Frontal cortex (tissue), 4 donors: ENCODE measurements at places on chromosomes 3 and 15.

DNA sequence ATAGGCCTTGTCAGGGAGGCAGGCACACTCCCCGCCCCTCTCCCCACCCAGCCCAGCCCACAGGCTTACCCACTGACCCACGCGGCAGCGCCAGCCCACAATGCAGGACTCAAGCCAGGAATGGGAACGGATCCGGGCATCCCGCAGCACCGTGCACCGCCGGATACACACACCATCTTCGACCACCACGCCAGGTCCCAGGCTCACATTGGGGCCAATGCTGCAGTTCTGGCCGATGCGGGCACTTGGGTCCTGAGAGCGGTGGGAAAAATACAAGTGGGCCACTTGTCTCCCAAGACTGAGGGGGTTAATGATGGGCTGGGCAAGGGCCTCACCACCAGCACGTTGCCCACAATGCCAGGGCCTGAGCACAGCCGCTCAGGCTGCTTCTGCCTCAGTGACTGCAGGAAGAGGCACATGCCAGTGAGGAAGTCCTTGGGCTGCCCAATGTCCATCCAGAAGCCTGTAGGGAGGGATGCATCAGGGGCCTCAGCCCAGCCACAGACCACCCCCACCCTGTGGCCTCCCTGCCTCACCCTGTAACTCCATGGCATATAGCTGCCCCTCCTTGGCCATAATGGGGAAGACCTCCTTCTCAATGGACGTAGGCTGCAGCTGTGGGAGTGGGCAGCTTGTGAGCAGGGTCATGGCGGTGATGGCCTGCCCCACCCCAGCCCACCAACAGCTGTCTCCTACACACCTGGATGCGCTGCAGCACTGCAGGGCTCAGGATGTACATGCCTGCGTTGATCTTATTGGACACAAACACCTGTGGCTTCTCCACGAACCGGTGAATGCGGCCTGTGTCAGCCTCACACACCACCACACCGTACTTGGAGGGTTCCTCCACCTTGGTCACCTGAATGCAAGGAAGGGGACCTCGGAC, 1.6 kb downstream of the GMPPB start:
- DNase-seq = peak; percentile 12

GRCh38 chr3:54157860-54158259, 35.5 kb downstream of the CACNA2D3 start:
- DNase-seq = no peak

DNA sequence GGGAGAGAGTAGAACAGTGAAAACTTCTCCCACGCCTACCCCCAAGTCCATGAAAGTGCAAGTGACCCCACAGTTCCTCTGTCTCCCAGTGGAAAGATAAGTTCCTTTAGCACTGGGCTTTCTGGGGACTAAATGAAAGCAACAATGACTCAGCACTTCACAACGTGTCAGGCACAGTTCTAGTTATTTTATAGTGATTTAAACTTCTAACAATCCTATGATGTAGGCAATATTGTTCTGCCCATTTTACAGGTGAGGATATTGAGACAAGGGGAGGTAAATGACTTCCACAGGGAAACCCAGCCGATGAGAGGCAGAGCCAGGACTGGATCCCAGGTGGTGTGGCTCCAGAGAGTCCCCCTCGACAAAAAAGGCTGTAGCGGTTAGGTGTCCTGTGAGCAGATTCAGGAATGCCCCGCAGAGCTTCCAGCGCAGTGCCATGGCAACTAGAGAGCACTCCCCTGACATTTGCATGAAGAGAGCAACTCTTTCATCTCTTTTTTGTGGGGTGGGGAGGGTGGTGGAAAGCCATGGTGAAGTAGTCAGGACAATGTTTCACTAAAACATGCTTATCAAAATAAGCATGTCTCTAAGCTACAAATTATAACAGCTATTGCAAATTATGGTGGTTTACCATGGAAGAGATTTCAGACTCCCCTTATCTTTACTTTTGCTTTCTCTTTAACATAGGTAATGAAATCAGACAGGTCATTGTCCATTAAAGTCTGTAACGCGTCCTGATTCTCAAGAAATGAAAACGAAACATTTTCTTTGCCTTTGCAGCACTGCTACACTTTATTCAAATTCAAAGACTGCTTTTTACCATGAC, 62.1 kb downstream of the NR2F2 start:
- no peak for DNase-seq

DNA sequence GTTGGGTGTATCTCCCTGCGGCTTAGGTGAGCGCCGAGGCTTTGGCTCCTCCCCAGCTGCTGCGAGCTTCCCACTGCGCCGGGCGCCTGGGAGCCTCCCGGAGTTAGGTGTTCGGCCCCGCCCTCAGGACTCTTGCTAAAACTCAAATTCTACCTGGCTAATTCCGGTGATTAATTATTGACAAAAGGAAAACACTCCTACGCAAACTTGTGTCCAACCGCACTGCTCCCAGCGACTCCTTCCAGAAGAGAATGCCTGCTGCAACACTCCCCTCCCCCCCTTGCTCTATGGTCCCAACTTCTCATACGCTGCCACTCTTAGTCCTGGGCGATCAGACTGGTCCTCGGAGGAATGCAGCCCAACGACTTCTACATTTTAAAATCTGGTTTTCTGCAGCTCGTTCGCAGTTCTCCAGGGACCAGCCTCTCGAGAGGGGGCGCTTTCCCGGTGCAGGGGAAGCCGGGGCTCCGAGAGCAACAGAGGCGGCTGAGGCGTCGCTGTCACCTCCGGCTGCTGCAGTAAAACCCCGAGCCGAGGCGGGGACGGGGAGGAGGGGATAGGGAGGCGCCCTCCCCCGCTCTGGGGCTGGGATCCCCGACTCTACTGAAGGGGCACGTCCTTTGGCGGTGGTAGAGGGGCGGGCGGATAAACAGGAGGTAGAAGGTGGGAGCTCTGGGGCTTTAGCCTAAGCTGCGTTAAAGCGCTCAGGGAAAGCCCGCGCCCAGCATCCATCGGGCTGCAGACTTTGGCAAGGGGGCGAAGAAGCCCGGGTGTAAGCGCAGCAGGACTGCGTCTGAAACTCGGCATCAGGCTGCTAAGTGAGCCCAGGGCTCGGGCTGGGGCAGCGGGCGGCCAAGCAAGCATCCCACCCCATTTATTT, at the start of gene SPTSSB:
Gene SPTSSB (minus strand): TSS at position 77 of the 880 bp plus-strand sequence. CDS start 25,194 bp downstream, outside the sequence.
- DNase-seq = no peak
